HFF-Myc (cell line): ENCODE measurements at places on chromosomes 11 and 22.

DNA sequence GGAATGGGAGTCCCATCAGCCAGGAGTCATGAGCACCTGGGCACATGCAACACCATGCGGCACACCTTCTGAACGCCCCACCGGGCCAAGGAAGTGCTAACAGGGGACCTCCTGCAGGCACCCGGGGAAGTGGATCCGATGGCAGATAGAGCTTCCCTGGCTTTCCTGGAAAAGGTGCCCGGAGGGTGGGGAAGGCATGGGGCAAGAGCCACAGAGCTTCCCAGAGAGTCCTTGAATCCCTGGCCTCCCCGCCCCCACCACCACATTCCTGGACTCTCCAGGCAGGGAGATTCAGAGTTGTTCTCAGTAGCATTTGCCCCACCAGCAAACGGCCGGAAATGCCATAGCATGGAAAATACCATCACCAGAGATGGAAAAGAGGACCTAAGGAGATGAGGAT is 8.3 kb downstream of the TRIM29 start:
- no peak for DNase-seq

- DNase-seq, result no peak
Observed at GRCh38 chr11:94895451-94895850, 77.9 kb downstream of the CWC15 start.

DNA sequence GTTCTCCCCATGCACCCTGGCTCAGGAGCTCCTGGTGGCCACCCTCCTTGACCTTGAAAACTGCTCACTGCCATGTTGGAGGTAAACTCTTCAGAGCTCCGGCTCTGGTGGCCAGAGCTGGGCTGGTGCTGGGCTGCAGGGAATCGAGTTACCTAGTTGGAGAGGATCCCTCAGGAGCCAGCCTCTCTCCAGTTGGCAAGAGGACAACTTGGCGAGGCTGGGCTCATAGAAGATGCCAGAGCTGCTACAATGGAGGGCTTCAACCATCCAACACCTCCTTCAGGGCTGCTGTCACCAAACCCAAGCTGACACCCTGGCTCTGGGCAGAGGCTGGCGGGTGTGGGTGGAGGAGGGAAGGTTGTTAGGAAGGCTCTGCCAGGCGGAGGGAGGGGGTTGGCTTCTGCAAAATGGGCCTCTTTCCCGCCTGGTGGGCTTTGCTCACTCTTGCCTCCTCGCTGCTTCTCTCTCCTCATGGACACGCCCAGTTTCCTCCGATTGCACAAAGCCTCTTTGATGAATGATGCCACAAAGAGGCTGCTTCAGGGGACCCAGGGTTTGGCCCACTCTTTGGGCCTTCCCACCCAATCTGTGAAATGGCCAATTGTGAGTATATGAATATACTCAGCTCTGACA is 53.1 kb downstream of the THAP12 start:
- DNase-seq, result no peak

DNA sequence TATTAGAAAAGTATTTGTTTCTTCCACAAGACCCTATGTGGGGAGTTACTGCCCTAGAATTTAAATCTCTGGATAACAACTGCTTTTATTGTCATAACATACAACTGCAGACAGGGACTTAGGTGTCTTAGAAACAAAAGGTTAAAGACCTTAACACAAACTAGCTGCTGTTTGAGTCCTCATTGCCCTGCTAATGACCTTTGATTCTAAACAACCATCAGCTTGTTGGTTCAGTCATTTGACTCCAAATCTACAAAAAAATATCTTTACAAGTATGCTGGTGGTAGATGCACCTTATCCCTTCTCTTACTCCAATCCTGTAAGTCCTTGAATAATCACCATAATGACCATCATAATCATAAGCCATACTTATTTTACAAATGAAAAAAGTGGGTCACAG is 377.4 kb upstream of the PITPNB start:
- DNase-seq, result no peak

GRCh38 chr11:1192741-1193325 is 30.0 kb upstream of the MUC5B start:
- no peak for DNase-seq

GRCh38 chr11:2518983-2519340 is 74.2 kb downstream of the KCNQ1 start:
- DNase-seq, result no peak

DNA sequence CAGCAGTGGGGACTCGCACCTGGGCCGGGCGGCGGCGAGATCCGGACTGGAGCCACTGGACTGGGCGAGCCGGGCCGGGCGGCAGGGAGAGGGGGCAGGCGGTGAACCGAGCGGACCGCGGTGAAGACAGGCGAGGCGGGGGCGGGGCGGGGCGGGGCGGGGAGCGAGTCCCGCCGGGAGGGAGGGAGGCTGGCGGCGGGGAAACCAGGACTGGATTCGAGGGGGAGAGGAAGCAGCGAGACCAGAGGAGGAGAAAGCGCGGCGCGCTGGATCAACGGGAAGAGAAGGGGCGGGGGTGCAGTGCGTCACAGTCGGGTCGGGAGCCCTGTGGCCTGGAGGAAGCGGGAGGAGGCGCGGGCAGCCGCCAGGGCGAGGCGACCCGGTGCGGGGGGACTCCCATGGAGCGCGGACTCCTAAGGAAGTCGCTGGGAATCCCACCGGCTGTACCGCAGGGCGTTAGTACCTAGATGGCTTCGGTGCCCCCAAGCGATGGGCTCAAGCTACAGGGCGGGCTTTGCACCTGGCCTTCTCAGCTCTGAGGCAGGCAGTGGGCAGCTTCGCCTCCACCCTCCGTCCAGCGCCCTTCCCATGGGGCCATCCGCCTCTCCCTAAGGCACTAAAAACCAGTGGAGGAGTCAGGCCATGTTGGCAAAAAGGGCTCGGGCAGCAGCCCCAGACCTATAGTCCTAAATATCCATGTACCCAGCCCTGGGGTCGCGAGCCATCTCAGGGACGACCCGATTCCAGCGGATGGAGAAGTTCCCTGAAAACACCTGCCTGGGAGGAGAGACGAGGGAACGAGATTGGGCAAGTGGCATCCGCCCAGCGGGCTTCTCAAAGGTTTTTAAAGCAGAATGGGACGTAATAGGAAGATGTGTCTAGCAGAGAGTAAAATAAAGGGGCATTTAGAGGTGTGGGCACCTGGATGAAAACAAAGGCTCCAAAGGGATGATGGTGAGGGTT is at the start of gene TMEM121B:
Gene TMEM121B, minus strand, starts transcription at position 128 of the 963 bp plus-strand sequence. CDS start 233 bp downstream, outside the sequence.
- no peak for DNase-seq
